ENCODE measurements at places on chromosomes 3 and 15. TPM values are rescaled to one million over a fixed set of nuclear protein-coding genes. Genes with fewer than 3 reads are reported as not detected.

- H3K4me3 ChIP-seq = no peak overlapping the region
- H3K4me1 ChIP-seq = no peaks in the 10 kb centered on the region
- H3K27me3 ChIP-seq = no peaks in the 10 kb centered on the region
- DNase-seq = no peak
- H3K36me3 ChIP-seq = no peaks in the 10 kb centered on the region
These were observed 8.9 kb downstream of the GPR149 start for GRCh38 chr3:154421083-154421482.

GRCh38 chr3:53269888-53270880 lies 14.4 kb upstream of the TKT start:
- H3K27me3 ChIP-seq = no peaks in the 10 kb centered on the region
- H3K27ac ChIP-seq = peak overlapping the region; percentile 93
- no peaks in the 10 kb centered on the region for H3K36me3 ChIP-seq

The CDHR4 gene
- total RNA-seq = not detected

The ATP13A3 gene
- total RNA-seq = 95.2 TPM

GRCh38 chr3:14857506-14857905 lies 38.7 kb downstream of the FGD5 start:
- H3K27me3 ChIP-seq = peaks cover 11% of the 10 kb centered on the region
- no peaks in the 10 kb centered on the region for H3K4me1 ChIP-seq
- H3K4me3 ChIP-seq = no peak overlapping the region
- DNase-seq = no peak

DNA sequence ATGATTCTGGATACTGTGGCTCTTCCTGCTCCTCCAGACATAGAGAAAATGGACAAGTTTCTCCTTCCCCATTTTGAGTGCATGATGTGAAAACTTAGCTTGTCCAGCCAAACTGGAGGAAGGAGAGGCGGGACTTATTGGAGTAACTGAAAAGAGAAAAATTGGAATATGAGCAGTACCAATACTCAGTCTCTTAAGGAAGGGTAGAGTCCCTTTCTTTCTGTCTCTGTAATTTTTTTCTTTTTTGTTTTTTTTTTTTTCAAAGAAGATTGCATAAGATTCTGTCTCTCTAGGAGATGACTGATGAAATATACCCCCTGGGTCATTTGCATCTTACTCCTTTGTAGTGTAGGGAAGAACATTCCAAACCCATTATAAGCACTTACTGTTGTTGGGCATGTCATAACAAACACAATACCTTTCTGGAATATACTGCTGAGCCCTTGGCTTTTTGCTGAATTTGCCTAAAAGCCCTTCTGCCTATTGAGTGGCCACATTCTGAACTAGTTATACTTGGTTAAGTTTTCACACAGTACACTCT lies 498.1 kb upstream of the TPRG1 start:
- no peaks in the 10 kb centered on the region for H3K27me3 ChIP-seq
- H3K4me1 ChIP-seq = no peaks in the 10 kb centered on the region
- DNase-seq = no peak
- H3K4me3 ChIP-seq = no peak overlapping the region
- no peaks in the 10 kb centered on the region for H3K36me3 ChIP-seq

Measured in K562 (cell line).